ENCODE measurements at places on chromosomes 1 and 21.

DNA sequence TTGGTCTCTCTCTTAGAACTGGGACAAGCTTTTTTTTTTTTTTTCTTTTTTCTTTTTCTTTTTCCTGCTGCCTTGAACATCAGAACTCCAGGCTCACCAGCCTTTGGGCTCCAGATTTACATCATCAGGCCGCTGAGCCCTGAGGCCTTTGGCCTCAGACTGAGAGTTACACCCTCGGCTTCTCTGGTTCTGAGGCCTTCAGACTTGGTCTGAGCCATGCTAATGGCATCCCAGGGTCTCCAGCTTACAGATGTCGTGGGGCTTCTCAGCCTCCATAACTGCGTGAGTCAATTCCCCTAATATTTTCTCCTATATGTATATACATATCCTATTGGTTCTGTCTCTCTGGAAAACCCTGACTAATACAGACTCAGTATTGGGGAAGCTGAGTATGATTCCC is 36.5 kb upstream of the RC3H1 start:
- no peak for DNase-seq

DNA sequence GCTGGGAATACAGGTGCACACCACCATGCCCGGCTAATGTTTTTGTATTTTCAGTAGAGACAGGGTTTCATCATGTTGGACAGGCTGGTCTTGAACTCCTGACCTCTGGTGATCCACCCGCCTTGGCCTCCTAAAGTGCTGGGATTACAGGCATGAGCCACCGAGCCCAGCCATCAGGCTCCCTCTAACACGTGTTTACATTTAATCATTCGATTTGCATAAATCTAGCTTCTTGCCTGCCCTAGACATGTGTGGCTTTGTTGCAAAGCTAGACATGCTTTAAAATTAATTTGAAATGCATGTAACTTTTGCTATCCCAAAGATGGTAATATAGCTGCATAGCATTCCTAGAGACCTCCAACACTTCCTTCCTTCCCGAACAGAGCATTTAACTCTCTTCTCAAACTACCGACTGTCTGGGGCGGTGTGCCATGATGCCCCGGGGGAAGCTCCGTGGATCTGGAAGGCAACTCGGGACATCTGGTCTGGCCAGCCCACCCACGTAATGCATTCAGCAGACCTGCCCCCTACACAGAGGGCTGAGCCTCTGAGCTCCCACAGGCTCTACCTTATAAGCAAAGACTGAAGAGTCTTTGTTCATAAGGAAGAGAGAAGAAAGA is 34.6 kb upstream of the NID1 start:
- no peak for DNase-seq

DNA sequence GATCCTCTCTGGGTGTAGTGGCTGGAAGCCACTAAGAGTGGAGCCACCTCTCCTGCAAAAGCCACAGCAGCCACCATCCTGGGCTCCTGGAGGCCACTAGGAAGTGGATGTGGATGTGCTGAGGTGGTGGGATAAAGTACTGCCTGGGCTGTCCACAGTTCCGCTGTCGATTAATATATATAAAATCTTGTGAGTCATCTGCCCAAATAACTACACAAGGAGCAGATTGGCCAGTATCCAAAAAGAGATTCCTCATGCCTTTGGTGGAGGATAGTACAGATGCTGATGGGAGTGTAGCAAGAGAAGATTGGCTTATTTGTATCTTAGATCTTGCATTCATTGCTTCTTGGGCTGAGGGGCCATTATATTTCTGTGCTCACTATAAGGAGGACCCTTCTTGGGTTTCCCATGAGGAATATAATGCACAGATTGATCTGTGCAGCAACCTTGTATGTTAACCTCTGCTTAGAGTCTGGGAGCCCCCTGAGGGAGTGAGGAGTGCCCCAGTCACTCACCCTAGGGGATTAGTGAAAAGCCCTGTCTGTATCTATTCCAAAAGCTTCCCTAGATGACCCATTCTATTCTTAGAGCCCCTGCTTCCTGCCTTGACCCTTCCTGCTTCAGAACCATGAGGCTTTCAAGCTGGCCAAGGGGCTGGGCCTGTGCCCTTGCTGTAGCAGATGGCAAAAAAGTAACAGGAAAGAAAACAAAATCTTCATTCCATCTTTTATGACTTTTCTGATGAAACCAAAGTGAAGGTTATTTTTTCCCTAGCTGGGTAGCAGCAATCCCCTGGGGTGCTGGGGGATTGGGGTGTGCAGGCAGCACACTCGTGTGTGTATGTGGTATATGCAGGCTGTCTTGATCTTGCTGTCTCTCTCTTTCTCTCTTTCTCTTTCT is 31.7 kb downstream of the RCSD1 start:
- no peak for DNase-seq

- no peak for DNase-seq
Observed at GRCh38 chr1:33150522-33150921, 31.3 kb downstream of the TRIM62 start.

DNA sequence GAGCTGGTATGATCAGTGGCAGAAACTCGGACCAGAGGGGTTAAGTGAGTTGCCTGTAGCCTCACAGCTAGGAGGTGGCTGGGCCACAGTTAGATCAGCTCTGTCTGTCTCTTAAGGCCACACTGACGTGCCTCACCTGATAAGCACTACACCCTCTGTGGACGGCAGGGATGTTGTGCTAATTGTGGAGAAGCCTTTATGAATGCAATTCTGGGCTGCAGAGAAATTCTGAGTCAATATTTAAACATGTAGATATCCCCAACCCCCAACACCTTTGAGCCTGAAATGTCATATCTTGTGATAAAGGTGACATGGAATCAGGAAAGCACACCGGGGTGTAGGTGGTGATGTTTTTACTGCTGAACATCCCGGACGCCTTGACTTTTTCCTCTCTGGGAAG is 88.3 kb downstream of the KCNJ6 start:
- DNase-seq: no peak

DNA sequence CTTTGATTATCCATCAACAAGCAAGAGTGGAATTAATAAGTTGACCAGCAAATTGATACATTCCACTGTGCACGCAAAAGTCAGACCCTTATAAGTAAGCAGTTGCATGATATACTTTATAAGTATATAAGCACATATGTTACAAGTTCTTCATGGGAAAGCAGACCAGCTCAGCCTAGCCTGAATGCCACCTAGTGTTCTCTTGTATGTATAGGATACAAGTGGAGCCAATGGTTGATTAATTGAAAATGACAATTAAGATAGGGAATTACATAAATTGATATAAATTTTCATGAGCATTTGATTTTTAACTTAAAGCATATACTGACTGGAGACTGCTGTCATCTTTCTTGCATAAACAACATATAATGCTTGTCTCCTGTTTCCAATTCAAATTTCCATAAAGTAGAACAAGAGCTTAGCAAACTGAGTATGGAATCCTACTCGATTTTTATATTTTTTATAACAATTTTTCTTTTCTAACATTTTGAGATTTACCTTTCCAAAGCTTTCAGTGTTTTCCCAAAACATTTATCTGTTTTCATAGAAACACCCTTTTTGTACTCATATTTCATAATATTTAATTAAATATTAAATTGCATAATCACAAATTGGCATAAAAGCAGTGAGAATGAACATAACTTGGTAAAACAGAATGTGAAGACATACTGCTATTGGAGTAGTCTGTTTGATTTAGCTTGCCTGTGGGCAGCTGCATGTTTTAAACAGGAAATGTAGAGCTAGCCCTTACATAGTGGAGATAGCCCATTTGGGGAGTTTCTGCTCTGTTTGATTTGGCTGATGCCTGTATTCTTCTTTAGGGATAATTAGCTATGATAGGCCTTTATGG is 62.8 kb downstream of the MAGI3 start:
- no peak for DNase-seq

- no peak for DNase-seq
Observed at GRCh38 chr1:168643152-168643551, 66.7 kb downstream of the XCL1 start.

- no peak for DNase-seq
Observed at GRCh38 chr1:56548571-56548970, 30.8 kb downstream of the PLPP3 start.

DNA sequence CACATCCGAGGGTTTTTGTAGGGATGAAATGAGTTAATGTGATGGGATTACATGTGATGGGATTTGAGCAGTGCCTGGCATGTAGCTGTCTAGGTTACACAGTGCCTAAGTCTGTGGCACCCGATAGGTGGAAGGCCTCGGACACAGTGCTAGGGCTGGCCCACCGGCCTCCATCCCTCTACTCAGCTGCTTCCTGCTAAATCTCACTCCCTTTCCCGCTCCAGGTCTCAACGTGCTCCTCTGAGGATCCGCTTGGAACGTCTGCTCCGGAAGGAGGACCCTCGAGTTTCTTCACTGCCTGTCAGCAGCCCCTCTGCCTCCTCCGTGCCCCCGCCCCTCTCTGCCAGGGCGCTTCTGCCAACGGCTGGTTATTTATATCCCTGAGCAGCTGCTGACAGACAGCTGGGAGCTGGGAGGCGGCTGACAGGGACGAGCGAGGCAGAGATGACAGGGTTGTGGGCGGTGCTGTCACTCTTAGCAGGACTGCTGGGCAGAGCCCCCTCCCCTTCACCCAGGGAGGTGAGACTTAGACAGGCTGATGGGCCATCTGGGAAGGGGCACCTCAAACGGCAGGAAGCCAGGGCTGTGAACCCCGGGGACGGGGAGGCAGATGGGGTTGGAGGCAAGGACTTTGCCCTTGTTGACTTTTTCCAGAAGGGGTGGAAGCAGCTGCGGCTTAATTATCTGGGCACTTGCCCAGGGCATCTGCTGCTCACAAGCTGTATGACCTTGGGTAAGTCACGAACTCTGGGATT is 26.6 kb upstream of the LRRN2 start:
- DNase-seq: no peak

DNA sequence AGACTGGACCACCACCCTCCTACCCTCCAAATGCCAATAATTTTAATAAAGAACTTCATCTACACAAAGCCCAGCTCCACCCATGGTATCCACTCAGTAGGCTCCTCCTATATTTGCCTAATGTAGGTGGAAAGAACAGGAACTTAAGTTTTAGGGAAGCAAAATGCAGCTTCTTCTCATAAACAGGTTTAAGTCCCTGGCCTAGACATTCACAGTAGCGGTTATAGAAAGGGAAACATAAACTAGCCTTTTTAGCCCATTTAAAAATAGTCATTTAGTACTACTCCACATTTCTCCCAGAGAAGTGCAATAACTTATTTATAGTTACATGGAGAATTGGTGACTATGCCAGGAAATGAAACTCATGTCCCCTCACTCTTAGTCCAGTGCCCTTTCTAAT is 56.6 kb upstream of the CPLANE2 start:
- no peak for DNase-seq

DNA sequence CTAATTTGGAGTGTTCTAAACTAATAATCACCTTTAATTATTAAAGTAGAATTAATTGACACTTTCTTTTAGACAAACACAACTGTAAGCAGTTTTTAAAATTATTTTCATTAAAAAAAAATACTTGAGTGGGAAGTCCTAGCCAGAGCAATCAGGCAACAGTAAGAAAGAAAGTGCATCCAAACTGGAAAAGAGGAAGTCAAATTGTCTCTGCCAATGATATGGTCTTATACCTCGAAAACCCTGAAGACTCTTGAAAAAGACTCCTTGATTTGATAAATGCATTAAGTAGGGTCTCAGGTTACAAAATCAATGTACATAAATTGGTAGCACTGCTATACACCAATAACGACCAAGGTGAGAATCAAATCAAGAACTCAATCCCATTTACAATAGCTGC is 83.0 kb upstream of the GADD45A start:
- no peak for DNase-seq

DNA sequence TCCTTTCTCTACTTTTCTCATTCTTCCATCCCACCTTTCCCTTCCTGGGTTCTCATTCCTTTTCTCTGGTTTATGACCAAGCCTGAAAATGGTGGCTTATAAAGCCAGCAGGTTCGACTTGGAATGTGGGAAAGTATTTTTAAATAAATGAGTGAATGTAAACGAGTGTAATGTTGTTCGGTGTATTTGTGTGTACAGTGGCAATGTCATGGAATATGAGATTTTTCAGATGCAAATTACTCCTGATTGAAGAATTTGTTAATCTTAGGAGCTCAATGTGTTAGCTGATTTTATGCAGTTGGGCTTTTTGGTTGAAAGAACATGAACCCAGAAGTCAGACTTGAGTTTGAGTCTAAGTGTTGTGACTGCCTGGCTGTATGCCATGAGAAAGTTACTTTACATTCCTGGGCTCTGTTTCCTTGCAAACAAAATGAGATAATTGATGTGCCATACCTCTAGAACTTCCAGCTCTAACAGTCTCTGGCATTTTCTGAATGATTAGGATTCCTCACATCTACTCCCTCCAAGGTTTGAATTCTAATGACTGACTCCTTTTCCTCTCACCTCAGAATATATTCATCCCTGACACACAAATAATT is 6.6 kb downstream of the SGIP1 start:
- DNase-seq: no peak

GRCh38 chr1:186575348-186575747 is 104.9 kb downstream of the PTGS2 start:
- DNase-seq: no peak

DNA sequence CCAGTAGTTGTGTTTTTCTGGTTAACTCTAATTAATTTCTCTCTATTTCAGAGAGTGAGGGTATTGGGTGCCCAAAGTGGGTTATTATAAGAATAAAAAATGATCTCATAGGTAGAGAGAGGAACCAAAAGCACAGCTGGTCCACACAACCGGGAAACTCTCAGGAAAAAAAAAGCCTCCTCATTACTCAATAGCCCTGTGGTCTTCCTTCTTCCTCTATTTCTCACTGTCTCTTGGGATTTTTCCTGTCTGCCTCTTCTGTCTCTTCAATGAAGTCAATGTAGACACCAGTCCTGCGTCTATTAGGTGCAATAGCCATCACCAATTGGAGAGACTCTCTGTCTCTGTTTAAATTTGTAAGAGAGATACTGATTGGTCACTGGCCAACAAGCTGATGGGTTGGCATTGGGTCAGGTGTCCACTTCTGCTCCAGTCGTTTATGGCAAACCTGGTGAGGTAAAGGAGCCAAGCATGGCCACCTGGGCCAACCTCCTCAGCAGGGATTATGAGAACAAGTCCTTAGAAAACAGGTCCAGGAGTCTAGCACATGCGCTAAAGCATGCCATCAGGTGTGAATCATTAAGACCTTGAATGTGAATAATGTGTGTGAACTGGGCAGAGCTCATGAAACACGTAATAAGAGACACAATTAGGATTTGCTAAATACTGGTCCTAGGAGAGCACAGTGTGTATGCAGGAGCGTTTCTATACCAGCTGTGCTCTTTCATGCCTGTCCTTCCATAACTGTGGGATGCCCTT is 443.0 kb upstream of the RUNX1 start:
- no peak for DNase-seq

- DNase-seq: no peak
Observed at GRCh38 chr1:3929126-3929525, 29.1 kb upstream of the C1orf174 start.

DNA sequence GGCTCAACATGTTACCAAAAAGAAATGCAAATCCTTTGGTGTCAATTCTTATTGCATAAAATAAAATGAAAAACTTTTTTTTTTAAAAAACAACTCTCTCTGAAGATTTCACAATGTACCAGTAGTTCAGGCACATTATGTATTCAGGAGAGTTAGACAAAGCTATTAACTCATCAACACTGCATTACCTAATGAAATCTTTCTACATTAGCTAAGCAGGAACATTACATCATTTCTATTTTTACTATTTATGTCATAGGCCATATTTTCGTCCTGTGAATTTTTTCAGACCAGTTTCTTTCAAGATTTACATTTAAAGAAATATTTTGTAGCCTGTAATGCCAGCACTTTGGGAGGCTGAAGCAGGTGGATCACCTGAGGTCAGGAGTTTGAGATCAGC is 366.2 kb downstream of the USH2A start:
- no peak for DNase-seq
